ENCODE measurements at places on chromosomes 16 and 17.

DNA sequence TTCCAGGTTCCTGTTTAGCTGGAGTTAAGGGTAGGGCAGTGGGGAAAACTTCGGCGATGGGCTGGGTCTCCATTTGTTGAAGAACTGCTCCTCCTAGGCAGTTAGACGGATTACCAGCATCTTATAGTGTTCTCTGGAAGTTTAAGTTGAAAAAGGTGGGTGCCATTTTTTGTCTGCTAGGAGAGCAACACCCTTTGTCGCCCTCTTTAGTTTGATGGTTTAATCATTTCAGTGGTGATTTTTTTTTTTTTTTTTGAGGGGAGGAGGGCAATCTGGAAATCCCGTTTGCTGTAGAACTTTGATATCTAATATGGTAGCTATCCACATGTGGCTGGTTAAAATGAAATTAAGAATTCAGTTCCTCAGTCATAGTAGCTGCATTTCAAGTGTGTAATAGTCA lies 4.1 kb downstream of the UBFD1 start:
- no peak for DNase-seq

GRCh38 chr17:20087538-20088250 lies 78.5 kb downstream of the SPECC1 start:
- DNase-seq, result no peak

- no peak for DNase-seq
Observed at GRCh38 chr16:556474-557173, 3.6 kb upstream of the PRR35 start.

DNA sequence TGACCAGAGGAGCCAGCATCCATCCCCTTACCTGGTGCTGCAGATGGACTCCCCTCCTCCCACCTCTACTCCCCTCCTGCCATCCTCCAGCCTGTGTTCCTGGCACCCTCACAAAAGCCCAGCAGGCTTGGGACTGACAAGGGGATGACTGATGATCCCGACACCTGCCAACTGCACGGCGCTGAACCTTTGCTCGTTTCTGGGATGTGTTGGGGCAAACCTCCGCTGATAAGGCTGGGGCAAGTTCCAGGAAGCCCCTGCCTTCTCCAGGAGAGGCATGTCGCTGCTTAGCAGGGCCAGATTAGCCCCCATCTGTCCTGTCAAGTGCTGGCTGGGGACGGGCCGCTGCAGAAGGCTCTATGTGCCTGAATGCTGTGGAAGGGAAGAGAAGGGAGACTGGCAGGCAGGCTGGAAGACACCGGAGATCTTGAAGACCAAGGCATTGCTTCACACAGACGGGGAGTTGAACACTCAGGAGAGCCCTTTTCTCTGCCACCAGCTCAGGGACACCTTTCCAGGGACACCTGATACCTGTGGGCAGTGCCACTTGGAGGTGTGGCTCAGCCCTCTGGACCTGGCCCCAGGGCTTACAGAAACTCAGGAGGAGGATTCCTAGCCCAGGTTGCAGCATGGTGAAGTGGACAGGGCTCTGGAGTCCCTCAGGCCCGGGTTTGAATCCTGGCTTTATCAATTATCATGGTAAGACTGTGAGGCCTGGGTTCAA lies 973 bp upstream of the KRT15 start:
- DNase-seq, result no peak

- no peak for DNase-seq
Observed at GRCh38 chr17:55157165-55157564, 107.6 kb upstream of the HLF start.

All from suppressor macrophage (primary cell).